ENCODE measurements at places on chromosomes 7 and 10.

DNA sequence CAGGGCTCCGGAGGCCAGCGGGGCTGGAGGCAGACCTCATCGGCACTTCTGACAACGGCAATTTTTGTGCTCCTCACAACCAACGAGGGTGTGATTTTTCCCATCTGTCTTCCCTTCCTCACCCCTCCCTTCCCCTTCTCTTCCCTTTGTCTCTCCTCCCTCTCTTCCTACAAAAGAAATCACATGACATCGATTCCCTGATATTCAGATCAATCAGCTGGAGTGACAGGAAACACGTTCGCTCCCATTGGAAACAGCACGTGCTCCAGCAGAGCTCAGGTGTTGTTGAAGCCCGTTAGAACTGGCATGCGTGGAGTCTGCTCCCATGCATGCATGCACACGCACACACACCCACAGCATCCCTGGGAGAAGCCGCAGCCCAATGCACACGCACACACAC, 222.4 kb downstream of the PTPRN2 start:
- no peak for DNase-seq

DNA sequence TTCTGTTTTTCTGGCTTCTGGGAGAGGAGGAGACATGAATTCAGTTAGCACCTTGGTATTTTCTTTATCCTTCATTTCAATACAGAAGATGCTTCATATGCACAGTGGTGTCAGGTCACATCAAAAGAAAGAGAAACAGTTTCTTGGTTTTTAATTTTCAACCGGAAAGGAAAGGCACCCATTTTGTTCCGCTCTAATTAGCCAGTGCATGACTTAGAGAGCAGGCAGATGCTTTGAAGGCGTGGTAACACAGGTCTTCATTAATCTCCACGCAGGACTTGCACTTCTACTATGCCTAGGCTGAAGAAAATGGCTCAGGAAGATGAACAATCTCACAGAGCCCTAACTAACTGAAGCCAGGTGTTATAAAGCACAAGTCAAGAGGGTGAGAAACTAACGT, 70.4 kb upstream of the ATRNL1 start:
- DNase-seq = no peak

- DNase-seq = no peak
Observed at GRCh38 chr7:29192811-29193210, 1.8 kb upstream of the CHN2 start.

GRCh38 chr7:42381161-42381560, 144.2 kb upstream of the GLI3 start:
- DNase-seq = no peak

- DNase-seq = no peak
Observed at GRCh38 chr10:13322615-13323148, 22.8 kb upstream of the PHYH start.

- no peak for DNase-seq
Observed at GRCh38 chr10:102121739-102122372, 1.7 kb upstream of the LDB1 start.

GRCh38 chr7:155377838-155378579, 79.9 kb upstream of the EN2 start:
- DNase-seq = no peak

DNA sequence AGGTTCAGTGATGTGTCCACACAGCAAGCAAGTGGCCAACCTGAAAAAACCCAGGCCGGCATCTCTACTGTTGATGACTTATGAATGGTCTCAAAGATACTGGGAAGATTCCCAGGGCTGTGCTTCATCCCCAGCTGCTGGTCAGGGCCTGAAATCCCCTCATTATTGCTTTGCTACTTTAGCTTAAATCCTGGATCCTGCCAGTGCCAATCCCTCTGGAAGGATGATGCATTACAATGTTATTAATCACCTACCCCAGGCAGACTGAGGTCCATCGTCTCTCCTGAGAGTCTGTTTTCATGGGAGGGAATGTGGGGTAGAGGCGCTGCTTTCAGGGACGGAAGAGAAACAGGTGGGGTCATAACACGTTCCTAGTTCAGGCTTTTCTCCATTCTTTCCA, 371.6 kb downstream of the RPS24 start:
- no peak for DNase-seq

- no peak for DNase-seq
Observed at GRCh38 chr10:61719906-61720305, 57.2 kb downstream of the CABCOCO1 start.

DNA sequence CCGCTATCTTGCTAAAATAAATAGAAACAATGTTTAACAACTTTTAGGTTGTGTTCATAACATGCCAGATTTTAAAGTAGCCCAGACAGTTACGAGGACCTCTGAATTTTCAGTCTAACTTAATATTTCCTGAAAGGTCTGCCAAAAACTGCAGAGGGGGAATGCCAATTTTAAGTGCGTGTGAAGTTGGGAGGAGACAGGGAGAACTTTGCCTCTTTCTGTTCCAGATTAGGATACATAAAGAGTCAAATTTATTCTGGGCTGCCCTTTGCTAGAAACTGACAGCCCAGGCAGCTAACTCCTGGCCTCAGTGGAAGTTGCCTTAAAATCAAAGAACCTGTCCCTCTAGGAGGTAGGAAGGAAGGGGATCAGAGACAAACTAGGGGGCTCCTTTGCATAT, 52.3 kb upstream of the PIP4K2A start:
- no peak for DNase-seq
